ENCODE measurements at places on chromosomes 16 and 17. TPM values are rescaled to one million over a fixed set of nuclear protein-coding genes. Genes with fewer than 3 reads are reported as not detected.

The PLA2G10 gene
- not detected for total RNA-seq

The SLC52A1 gene
- total RNA-seq, result not detected

DNA sequence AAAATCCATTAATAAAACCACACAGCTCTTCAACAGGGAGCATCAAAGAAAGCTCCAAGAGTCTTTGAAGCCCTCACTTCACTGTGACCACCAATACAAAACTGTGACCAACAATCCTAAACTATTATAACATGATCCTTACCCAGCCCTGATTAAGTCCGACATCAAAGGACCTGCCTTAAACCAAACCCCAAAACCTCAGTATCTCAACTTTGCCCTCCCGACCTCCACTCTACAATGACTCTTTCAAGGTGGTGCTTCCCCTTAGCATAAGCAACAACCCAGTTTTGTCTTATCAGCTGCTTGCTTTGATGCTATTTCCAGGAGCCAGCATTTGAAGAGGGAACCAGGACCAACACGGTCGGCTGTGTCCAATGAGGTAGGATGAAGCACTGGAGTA lies 8.5 kb upstream of the PRSS22 start:
- DNase-seq, result no peak

DNA sequence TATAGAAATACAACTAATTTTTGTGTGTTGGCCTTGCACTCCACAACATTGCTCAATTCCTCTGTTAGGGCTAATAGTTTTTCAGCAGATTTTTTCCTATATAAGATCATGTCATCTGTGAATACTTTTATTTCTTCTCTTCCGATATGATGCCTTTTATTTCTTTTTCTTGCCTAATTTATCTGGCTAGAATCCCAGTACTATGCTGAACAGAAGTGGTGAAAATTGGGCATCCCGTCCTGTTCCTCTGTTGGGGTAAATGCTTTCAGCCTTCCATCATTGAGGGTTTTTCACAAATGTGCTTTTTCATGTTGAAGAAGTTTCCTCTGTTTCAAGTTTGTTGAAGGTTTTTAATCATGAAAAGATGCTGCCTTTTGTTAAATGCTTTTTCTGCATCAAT lies 22.7 kb upstream of the TNFRSF13B start:
- no peak for DNase-seq

DNA sequence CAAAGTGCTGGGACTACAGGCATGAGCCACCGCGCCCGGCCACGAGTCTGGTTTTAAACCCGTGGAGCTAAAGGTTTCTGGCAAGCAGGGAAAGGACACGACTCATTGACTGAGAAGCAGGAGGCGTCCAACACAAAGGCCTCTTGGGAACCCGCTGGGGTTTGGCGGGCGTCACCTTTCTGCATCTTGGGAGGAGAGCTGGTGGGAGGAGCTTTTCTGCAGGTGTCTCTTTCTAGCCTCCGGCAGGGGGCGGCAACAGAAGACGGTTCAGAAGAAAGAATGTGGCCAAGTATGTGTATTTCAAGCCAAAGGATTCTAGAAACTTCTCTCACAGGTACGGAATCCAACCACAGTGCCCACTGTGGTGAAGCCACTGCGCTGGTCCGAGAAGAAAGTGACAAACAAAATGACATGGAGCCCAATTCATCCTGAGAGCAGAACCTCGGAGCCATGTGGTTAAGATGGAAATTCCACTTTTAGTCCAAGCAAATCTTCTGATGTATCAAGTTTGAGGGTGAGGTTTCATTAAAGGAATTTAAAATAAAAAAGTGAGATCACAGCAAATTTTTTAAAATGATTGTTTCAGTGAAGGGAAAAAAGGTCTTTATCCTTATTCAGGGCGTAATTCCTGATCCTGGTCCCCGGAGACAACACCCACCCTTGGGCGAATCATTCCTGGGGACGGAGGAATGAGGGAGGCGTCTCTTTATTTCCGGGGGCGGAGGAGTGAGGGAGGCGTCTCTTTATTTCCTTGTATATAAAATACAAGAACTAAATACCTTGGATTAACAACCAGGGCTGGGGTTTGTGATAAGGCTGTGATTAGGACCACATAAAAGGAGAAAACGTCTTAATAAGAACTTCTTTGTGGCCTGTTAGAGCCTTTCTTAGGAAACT lies 97.6 kb downstream of the MRM3 start:
- peak; percentile 79 for DNase-seq

GRCh38 chr16:75065149-75065505 lies 51.5 kb downstream of the LDHD start:
- no peak for DNase-seq

DNA sequence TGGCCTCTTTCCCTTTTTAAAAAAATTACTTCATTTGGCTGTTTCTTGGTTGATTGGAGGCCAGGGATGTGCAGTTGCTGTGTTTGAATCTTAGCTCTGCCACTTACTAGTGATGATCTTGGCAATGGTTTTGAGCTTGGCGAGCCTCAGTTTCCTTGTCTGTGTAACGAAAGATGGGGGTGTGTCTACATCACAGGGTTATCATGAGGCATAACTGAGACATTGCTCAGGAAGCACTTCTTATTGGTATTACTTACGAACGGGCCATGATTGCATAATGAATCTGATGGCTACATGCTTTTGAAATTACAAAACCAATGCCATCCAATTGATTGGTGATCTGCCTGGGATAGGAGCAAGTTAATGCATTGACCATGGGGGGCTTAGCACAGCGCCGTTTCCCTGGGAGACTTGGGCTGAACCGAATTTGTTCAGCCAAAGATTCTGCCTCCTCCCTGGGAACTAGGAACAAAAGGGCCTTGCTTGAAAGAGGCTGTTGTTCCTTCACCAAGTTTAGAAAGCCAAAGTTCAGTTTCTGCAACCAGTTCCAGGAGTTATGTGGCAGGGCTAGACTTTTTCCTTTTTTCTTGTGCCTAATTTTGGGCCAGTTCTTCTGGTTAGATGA lies 21.9 kb downstream of the CMIP start:
- no peak for DNase-seq

DNA sequence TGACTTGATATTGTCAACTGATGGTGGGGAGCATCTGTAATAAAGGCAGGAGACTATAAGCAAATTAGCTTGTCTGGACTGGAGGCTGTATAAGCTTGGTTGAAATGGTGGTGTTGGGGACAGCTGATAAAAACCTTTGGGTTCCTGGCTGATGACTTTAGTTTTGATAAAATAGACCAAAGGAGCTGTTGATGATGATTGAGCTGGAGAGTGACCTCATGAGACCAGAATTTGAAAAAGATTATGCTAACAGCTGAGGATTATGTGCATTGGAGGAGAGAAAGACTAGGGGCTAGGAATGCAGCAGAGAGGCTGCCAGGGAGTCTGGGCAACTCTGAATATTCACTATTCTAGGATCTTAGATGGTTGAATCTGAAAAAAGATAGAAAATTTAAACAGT lies 8.7 kb upstream of the CDC27 start:
- no peak for DNase-seq
